Right renal cortex interstitium (tissue), 3 donors: ENCODE measurements at places on chromosomes 13 and 19. TPM values are rescaled to one million over a fixed set of nuclear protein-coding genes. Genes with fewer than 3 reads are reported as not detected.

The ANGPTL4 gene
- polyA plus RNA-seq = 1.7 TPM

The MEDAG gene
- 0.80 TPM for polyA plus RNA-seq

The ZNF829 gene
- polyA plus RNA-seq = 6.8 TPM

The PODNL1 gene
- 0.71 TPM for polyA plus RNA-seq

The PRTN3 gene
- 1.6 TPM for polyA plus RNA-seq

The ZNF541 gene
- 0.23 TPM for polyA plus RNA-seq

DNA sequence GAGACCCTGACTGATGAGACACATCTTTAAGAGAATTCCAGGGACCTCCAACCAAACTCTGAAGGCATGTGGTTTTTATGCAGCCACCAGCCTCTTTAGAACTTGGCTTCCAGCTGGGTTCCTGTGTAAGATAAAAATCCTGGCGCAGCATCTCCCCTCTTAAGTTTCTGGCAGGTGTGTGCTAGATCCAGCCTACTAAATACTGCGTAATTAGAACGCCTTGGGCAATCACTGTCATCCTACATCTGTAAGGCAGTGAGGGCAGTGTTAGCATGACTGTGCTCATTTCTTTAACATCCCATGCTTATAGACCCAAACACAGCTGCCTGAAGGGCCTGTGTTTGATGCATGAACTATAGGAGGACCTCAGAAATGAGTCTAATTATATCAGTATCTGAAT is 173.5 kb upstream of the OBI1 start:
- DNase-seq = no peak

GRCh38 chr13:110590577-110590976 is 24.8 kb upstream of the NAXD start:
- DNase-seq = no peak

- no peak for DNase-seq
These were observed 13.3 kb downstream of the PALM3 start for GRCh38 chr19:14048443-14049153.

GRCh38 chr19:46537136-46538097 is 41.8 kb upstream of the PNMA8B start:
- DNase-seq = no peak

GRCh38 chr13:108733022-108733560 is 103.7 kb downstream of the MYO16 start:
- DNase-seq = no peak

DNA sequence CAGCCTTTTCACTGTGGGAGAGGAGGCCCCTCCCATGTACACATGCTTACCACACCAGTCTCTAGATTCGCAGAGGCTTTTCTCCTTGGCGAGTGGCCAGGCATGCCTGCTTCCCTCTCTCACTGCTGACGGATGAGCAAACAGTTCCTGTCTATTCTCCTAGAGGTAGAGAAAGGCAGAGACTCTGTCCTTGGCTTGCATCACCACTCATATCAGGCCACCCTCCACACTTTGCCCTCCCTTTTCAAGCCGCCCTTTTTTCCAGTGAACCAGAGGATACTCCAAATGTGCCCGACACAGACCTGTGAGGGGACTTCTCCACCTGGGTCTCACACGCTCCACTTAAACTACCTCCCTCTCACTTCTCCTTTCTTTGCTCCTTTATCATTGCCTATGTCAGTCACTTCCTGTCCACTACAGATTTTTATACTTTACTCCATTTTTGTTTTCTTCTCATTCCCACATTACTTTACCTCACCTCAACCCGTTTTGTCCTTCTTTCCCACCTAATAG is 284.6 kb downstream of the DNAJC15 start:
- DNase-seq = no peak

DNA sequence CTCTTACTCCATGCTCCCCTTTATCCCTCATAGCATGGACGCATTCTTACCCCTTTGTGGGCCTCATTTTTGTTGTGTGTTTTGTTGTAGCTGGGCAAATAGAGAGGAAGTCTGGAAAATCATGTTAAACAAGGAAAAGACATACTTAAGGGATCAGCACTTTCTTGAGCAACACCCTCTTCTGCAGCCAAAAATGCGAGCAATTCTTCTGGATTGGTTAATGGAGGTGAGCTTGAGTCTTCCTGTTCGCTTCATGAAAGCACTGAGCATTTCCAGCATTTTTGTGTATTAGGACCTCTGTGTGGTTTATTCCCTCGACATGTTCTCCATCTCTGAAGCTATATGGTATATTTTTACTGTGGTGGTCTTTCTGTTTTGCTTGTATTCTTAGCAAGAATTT is 5.5 kb downstream of the CCNE1 start:
- DNase-seq = no peak

GRCh38 chr13:60627071-60627686 is 230.2 kb downstream of the TDRD3 start:
- peak; percentile 27 for DNase-seq

DNA sequence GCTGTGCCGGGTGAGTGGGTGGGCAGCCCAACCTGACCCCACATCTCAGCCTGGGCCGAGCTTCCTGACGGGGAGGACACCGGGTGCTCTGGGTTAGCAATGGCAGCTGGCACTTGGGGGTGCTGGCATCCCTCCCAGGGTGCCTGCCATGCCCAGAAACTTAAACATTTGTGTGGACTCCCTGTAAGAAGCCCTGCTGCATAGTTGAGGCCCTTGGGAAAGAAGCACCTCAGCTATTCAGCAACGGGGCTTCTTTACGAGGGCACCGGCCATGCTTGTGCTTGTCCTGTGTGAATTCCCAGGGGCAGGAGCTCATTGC is 33.8 kb upstream of the MEDAG start:
- DNase-seq = no peak

DNA sequence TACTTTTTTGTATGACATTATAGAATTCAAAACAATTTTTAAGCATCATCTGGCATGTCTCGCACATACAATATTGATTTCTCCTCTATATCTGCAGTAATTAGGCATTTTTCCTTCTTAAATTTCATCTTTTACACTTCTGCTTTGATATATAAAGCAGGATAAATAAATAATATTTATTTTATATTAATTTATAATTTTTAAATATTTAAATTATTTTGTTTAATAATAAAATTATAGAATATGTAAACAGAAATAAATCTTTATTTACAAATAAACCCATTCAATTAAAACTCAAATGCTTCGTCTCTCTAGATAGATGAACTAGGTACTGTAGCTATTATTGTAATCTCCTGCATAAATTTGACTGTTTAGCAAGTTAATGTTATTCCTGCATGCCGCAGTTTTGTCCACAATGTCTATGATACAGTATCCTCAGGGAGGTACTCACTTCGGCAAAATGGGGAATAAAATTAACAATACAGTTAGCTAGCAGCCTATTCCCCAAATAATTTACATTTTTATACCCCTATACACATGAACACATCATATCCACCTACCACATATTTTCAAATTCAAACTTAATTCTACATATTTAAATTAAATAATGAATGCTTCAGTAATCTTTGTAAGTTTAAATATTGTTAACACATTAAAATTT is 473.6 kb upstream of the SLC10A2 start:
- no peak for DNase-seq
